ENCODE measurements at places on chromosomes 2 and 18.
A peak's percentile ranks its signal among the peaks of the same experiment; 100 is the strongest.

DNA sequence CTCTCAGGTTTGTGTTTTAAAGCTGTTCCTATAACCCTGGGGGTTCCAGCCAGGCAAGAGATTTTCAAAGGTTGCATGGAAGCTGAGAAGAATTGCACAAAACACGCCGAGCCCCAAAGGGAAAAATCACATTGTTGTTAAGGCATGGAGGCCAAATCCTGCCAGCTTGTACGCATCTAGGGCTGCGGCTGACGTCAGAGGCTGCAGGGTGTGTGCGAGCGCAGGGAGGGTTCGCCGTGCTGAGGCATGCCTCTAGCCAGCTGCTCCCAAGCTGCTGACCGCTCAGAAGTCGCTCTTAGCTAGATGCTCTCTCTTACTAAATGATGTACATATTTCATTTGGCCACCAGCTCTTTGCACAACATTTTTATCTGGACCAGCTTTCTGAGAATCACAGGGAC, 191.8 kb downstream of the LPIN1 start:
- no peaks in the 10 kb centered on the region for H3K36me3 ChIP-seq
- H3K4me1 ChIP-seq: no peaks in the 10 kb centered on the region
- no peaks in the 10 kb centered on the region for H3K27me3 ChIP-seq
- no peak overlapping the region for H3K4me3 ChIP-seq
- H3K27ac ChIP-seq: no peak overlapping the region

DNA sequence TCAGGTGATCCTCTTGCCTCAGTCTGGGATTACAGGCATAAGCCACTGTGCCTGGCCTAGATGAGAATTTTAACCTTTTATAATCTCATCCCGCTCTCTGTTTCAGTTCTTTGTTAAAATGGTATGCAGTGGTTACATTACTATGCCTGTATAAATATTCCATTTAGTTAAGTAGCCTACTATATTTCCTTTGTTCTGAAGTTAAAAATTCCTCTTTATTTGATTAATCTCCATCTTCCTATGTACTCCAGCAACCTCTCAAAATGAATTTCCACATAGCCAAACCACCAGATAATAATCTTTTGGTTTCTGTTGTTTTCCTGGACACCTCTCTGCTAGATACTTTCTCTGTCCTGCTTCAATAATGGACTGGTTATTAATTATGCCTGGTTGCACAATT, 15.8 kb downstream of the RAB10 start:
- H3K4me3 ChIP-seq: no peak overlapping the region
- no peak for DNase-seq
- H3K27me3 ChIP-seq: no peaks in the 10 kb centered on the region

- peak; percentile 24 for DNase-seq
- H3K27me3 ChIP-seq: no peaks in the 10 kb centered on the region
- peaks cover 39% of the 10 kb centered on the region for H3K4me1 ChIP-seq
- H3K4me3 ChIP-seq: peak overlapping the region; percentile 57
- H3K27ac ChIP-seq: peak overlapping the region; percentile 83
Observed at GRCh38 chr2:7427293-7428060, 510.3 kb downstream of the RNF144A start.

- no peak for DNase-seq
- H3K27me3 ChIP-seq: peaks cover 32% of the 10 kb centered on the region
- no peak overlapping the region for H3K27ac ChIP-seq
- H3K4me1 ChIP-seq: no peaks in the 10 kb centered on the region
Observed at GRCh38 chr2:105406221-105406620, 7.4 kb upstream of the FHL2 start.

- no peak overlapping the region for H3K4me3 ChIP-seq
- peaks cover 11% of the 10 kb centered on the region for H3K36me3 ChIP-seq
- no peak overlapping the region for H3K27ac ChIP-seq
- H3K4me1 ChIP-seq: peaks cover 2% of the 10 kb centered on the region
- H3K27me3 ChIP-seq: no peaks in the 10 kb centered on the region
Observed at GRCh38 chr2:143428700-143429099, 299.5 kb downstream of the ARHGAP15 start.

GRCh38 chr18:10457767-10458166, 3.3 kb downstream of the APCDD1 start:
- H3K4me1 ChIP-seq: no peaks in the 10 kb centered on the region
- H3K27ac ChIP-seq: no peak overlapping the region

DNA sequence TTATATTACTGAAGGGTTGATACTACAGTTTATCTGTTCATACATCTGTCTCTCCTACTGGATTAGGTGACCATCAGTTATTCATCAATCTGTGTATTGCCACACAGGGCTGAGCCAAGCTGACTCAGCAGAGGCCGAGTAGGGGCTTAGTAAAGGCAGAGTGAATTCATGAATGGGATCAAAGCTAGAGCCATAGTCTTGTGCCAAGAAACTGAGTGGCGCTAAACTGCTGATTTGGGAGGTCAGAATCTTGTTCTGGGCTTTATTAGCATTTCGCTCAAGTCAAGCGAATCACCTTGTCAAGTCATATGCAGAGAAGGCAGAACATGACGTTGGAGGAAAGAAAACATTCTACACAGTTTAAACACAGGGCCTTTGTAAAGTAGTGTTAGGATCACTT, 34.1 kb downstream of the SOCS6 start:
- H3K27me3 ChIP-seq: no peaks in the 10 kb centered on the region
- no peaks in the 10 kb centered on the region for H3K4me1 ChIP-seq
- H3K27ac ChIP-seq: no peak overlapping the region
- no peaks in the 10 kb centered on the region for H3K36me3 ChIP-seq

DNA sequence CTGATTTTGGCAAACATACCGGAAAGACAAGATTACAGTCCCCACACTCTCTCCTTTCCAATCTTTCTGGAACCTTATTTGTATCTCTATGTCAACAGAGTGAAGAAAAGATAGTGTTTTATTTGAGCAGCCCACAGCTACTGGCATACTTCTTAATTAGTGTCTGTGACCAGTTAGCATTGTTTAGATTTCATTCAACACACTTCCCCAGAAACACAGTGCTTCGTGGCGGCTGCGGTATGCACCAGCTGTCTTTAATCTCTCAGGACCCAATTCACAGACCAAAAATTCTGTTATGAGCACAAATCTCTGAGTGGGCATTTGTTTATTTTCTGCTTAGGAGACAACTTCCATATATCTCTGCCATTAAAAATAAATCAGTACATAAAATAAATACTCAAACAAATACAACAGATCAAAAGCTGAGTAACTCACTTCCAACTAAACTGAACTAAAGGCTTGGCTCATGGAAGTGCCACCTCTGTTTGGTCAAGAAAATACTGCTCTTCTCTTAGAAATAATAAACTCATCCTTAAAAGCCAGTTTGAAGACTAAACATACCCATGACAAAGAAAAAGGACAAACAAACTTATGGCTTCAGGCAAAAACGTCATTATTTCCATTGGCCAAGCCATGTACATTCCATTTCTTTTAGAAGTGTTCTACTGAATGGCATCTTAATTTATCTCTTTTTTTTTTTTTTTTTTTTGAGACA, 392.4 kb downstream of the TXNL1 start:
- no peak overlapping the region for H3K4me3 ChIP-seq
- H3K36me3 ChIP-seq: no peaks in the 10 kb centered on the region
- H3K27ac ChIP-seq: no peak overlapping the region
- no peaks in the 10 kb centered on the region for H3K27me3 ChIP-seq

DNA sequence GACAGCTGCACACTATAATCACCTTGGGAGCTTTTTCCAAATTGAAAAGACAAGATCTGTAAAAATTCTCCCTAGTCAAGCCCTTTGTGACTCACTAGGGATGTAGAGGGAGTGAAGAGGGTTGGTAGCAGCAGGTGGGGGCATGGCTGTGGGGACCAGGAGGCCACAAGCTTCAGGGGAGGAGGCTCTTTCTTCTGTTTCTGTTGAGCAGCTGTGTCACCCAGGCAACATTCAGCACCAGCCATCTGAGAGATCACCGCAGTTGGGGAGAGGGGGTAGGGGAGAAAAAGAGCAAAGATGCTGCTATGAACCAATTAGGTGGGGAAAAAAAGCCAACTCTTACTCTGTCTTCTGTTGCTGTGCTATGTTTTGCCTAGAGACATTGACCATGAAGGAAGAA, 352.3 kb upstream of the MEIS1 start:
- no peaks in the 10 kb centered on the region for H3K27me3 ChIP-seq
- no peaks in the 10 kb centered on the region for H3K4me1 ChIP-seq
- no peak overlapping the region for H3K27ac ChIP-seq

- DNase-seq: no peak
- no peaks in the 10 kb centered on the region for H3K36me3 ChIP-seq
- peaks cover 63% of the 10 kb centered on the region for H3K4me1 ChIP-seq
- H3K27ac ChIP-seq: peak overlapping the region; percentile 97
Observed at GRCh38 chr2:96961210-96961950, 25.0 kb downstream of the FAM178B start.

- no peak overlapping the region for H3K27ac ChIP-seq
- peaks cover 27% of the 10 kb centered on the region for H3K27me3 ChIP-seq
- H3K4me3 ChIP-seq: no peak overlapping the region
- no peaks in the 10 kb centered on the region for H3K4me1 ChIP-seq
Observed at GRCh38 chr2:118322406-118322805, 234.1 kb downstream of the INSIG2 start.

DNA sequence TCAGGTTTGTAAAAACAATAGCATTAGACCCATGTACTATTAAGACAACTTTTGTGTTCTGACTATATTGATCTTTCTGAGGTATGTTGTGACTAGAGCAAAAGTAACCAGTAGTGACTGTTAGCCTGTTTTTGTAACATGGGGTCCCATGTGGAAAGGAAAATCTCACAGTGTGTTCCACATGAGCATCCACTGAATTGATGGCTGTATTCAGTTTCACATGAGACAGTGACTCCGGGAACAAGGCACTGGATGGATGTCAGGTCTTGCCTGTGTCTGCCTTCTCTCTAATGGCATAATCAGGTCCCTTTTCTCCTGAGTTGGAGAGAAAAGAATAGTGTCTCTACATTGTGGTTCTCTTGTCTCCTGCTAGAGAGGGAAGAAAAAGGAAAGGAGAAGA, 27.5 kb downstream of the TMEM178A start:
- no peaks in the 10 kb centered on the region for H3K4me1 ChIP-seq
- no peaks in the 10 kb centered on the region for H3K36me3 ChIP-seq
- peaks cover 23% of the 10 kb centered on the region for H3K27me3 ChIP-seq
- H3K4me3 ChIP-seq: no peak overlapping the region
- H3K27ac ChIP-seq: no peak overlapping the region
- no peak for DNase-seq

- no peak overlapping the region for H3K27ac ChIP-seq
- DNase-seq: no peak
- no peak overlapping the region for H3K4me3 ChIP-seq
Observed at GRCh38 chr2:36253086-36253485, 102.5 kb upstream of the CRIM1 start.

DNA sequence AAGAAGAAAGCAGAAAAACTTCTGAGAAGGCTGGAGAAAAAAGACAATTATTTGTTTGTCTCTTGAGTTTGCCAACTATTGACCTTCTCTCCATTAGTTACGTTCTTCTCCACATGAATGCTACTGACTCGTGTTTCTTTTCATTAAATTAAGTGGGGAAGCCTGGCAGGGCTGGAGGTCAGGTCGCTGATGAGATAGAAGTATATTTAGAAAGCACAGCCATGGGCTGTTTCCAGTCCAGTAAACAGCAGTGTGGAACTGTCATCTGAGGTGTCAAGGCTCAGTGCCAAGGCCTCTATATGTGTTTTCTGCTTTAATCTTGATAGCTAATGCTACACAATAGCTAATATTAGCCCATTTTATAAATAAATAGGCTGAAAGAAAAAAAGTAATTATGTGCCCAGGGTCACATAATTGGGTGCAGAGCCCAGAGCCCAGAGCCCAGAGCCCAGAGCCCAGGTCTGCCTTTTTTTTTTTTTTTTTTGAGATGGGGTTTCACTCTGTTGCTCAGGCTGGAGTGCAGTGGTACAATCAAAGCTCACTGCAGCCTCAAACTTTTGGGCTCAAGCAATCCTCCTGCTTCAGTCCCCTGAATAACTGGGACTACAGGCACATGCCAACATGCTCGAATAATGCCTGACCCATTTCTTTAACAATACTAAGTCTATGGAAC, 6.3 kb downstream of the MSGN1 start:
- no peak overlapping the region for H3K4me3 ChIP-seq
- H3K27me3 ChIP-seq: peaks cover 25% of the 10 kb centered on the region
- no peak overlapping the region for H3K27ac ChIP-seq
- no peak for DNase-seq
- peaks cover 19% of the 10 kb centered on the region for H3K4me1 ChIP-seq
- H3K36me3 ChIP-seq: no peaks in the 10 kb centered on the region

- peaks cover 14% of the 10 kb centered on the region for H3K27me3 ChIP-seq
- no peak for DNase-seq
- no peaks in the 10 kb centered on the region for H3K36me3 ChIP-seq
- peaks cover under 1% of the 10 kb centered on the region for H3K4me1 ChIP-seq
- no peak overlapping the region for H3K27ac ChIP-seq
Observed at GRCh38 chr2:172280571-172281361, 146.6 kb upstream of the ITGA6 start.

DNA sequence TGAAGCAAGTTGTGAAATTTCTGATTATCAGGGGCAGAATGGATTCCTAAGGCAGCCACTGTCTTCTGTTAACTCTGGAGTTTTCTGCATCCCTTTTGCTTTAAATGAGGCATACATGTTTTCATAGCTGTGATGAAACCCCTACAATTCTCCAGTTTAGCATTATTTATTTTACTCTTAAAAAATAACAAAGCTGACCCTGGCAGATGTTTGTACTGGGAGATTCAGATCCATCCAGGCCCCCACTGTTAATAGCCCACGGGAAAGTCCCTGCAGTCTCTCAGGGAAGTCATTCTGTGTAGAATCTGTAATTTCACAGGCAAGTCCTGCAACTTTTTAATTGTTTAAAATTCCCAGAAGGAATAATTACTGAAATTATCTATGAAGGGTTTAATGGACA, 353 bp upstream of the SULT1C4 start:
- H3K27ac ChIP-seq: no peak overlapping the region
- peaks cover 2% of the 10 kb centered on the region for H3K4me1 ChIP-seq
- DNase-seq: no peak

GRCh38 chr2:118848381-118849225, 1.2 kb upstream of the EN1 start:
- H3K36me3 ChIP-seq: peaks cover 2% of the 10 kb centered on the region
- H3K4me1 ChIP-seq: peaks cover 3% of the 10 kb centered on the region
- no peak for DNase-seq

DNA sequence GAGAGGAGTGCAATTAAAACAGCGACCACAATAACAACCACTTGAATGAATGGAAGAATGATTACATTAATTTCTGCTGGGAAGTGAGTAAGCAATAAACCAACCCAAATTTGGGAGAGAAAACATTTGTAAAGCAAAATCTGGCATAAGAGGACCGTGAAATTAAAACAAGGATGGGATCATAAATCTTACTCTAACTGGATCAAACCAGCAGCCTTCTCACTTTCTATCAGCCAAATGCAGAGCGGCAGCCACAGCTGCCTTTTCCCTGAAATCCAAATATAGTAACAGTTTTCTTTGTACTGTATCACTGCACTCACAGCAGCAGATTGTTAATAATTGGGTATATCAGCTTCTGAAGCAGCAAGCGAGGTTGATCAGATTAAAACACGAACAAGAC, 245.2 kb upstream of the REG3G start:
- no peak overlapping the region for H3K27ac ChIP-seq
- no peaks in the 10 kb centered on the region for H3K4me1 ChIP-seq
- no peak for DNase-seq
- H3K36me3 ChIP-seq: no peaks in the 10 kb centered on the region
- no peak overlapping the region for H3K4me3 ChIP-seq
- H3K27me3 ChIP-seq: no peaks in the 10 kb centered on the region
